ENCODE measurements at places on chromosomes 11 and 22. TPM values are rescaled to one million over a fixed set of nuclear protein-coding genes. Genes with fewer than 3 reads are reported as not detected.

GRCh38 chr22:46478083-46478551, 59.3 kb downstream of the CELSR1 start:
- DNase-seq: no peak

DNA sequence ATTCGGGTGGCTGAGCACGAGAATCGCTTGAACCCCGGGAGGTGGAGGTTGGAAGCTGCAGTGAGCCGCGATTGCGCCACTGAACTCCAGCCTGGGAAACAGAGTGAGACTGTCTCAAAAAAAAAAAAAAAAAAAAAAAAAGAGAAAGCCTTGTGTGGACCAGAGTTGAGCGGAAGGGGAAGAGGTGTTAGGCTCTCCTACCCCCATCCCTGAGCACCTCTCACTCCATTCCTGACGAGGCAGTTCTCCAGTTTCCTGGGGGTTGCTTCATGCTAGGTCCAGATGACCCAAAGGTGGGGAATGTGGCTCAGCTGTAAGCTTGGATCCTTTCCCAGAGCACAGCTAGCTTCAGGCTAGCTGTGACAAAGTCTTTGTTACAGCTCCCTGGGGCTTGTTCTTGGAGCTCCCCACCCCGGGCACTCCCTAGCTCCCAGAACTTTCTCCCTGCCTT, 8.8 kb upstream of the DNAL4 start:
- no peak for DNase-seq

The UBQLN3 gene
- not detected for total RNA-seq

GRCh38 chr22:37180531-37181231, 7.4 kb downstream of the C1QTNF6 start:
- DNase-seq: no peak

DNA sequence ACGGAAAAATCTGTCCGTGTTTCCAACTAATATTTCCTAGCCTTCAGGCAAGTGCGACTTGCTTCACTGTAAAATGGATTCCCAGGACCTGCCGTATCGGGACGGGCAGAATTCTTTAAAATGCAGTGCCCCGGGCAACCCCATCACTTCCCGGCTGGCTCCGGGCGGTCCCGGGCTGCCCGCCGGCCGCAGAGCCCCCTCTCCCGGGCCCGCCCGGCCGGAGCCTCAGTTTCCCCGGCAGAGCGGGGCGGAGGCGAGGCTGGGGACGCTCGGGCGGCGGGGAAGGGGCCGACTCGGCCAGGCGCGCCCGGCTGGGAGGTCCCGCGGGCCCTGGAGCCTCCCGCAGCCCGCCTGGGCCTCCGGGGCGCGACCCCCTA, 84.2 kb upstream of the WNT7B start:
- peak; percentile 5 for DNase-seq

DNA sequence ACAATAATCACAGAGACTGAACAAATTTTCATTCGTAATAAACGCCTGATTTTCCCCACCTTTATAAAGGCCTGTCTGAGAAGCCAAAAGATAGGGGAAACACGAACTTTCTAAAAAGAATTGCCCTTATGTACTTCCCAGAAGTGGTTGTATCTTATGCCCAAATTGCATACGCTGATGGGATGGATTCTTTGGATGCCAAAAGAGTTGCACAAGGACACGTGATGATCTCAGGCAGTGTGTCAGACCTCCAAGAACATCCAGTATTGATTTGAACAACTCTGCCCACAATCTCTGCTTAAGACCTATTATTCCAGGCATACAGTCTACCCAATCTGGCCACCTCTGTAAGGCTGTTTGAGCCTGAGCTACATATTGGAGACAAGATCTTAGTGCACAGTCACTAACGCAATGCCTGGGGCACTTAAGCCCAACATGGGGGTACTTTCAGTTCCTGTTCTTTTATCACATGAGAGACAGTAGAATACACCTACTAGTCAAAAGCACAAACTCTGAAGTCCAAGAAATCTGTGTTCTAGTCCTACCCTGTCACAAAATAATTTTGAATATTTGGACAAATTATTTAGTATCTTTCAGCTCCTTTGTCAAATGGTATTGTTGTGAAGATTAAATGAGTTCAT, 38.9 kb downstream of the OR10A6 start:
- DNase-seq: no peak

- no peak for DNase-seq
Observed at GRCh38 chr11:115083144-115083806, 404.9 kb downstream of the NXPE2 start.

DNA sequence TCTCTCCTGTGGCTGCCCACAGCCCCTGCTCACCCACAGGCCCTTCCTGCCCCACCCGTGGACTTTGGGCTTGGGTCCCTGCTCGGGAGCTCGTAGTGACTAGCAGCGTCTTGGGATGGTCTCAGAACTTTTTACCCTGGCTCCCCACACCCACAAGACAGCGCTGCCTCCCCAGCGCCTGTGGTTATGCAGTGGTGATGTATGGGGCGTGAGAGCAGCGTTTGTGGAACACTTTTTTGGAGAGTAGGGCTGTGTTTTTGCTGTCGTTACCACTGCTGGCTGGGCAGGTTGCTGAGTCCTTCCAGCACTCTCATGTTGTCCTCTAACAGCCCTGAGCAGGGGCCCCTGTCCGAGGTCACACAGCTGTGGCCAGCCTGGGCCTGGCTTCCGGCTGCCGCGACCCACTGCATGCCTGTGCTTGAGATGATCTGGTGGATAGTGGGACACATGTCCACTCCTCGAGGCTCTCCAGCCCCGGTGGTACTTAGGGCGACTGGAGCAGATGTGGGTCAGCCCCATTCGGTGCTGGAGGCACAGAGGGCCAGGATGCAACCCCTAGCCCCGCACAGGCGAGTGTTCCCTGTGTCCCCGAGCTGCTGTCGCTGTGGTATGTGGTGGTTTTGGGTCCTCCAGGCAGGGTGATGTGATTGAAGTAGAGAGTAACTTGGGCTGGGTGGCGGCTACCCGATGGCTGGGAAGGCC, 7.1 kb upstream of the GRAMD4 start:
- no peak for DNase-seq

The STK33 gene
- total RNA-seq: 0.51 TPM

- DNase-seq: peak; percentile 56
Observed at GRCh38 chr11:82818409-82819043, 81.7 kb downstream of the PRCP start.

- DNase-seq: no peak
Observed at GRCh38 chr22:47748271-47748670, 985.8 kb downstream of the TBC1D22A start.

GRCh38 chr22:19799322-19800190, 39.0 kb downstream of the TBX1 start:
- no peak for DNase-seq

The CCDC90B gene
- total RNA-seq: 63.6 TPM

- no peak for DNase-seq
Observed at GRCh38 chr22:46604306-46604690, 15.9 kb upstream of the GRAMD4 start.

The RAB38 gene
- 0.41 TPM for total RNA-seq

- DNase-seq: no peak
Observed at GRCh38 chr11:35847473-35847872, 96.4 kb upstream of the LDLRAD3 start.

- DNase-seq: no peak
Observed at GRCh38 chr11:72703267-72704008, 29.2 kb upstream of the PDE2A start.

The HTR3B gene
- not detected for total RNA-seq

DNA sequence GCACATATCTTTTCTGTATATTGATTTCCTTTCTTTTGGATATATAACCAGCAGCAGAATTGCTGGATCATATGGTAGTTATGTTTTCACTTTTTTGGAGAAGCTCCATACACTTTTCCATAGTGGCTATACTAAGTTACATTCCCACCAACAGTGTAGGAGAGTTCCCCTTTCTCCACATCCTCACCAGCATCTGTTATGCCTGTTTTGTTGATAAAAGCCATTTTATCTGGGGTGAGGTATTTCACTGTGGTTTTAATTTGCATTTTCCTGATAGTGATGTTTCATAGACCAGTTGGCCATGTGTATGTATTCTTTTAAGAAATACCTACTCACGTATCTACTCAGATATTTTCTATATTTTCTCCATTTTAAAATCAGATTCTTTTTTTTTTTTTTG, 419.3 kb upstream of the FAT3 start:
- no peak for DNase-seq

The PLEKHB1 gene
- 12.7 TPM for total RNA-seq

DNA sequence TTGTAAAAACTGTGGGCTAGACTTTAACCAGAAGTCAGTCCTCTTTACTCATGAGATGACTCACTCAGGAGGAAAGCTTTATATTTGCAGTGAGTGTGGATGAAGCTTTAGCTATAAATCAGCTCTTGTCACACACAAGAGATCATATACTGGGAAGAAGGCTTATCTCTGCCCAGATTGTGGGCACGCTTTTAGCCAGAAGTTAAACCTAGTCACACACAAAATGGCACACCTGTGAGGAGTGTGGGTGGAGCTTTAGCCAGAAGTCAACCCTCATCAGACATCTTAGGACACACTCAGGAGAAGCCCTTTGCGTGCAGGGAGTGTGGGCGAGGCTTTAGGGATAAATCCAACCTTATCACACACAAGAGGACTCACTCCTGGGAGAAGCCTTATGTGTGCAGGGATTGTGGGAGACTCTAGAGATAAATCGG, 706.9 kb upstream of the LUZP2 start:
- peak; percentile 38 for DNase-seq

The TMEM191B gene
- 8.6 TPM for total RNA-seq

The OR4C45 gene
- not detected for total RNA-seq

DNA sequence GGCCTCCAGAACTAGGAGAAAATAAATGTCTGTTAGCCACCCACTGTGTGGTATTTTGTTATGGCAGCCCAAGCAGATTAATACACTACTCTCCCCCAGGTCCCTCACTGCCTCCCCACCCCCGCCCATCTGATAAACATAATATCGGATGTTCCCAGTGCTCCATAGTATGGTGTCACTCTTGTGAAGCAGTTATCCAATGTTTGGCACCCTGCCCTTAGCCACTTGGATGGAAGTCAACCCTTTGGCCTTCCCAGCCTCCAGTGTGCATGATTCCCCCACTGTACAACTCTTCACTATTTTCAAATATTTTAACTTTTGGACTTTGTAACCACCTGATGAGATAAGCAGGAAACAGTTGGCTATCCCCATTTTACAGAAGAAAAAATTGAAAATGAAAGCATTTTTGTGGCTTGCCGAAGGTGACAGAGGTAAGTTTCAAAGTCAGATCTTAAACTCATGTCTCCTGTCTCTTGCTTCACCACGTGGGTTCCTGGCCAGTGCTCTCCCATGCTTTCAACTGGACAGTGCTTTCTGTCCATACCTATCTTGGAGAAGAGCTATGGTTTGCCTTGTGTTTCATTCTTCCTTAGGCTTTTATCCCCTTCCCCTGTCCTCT, 53.2 kb downstream of the ALX4 start:
- DNase-seq: no peak

The OR51T1 gene
- total RNA-seq: not detected

DNA sequence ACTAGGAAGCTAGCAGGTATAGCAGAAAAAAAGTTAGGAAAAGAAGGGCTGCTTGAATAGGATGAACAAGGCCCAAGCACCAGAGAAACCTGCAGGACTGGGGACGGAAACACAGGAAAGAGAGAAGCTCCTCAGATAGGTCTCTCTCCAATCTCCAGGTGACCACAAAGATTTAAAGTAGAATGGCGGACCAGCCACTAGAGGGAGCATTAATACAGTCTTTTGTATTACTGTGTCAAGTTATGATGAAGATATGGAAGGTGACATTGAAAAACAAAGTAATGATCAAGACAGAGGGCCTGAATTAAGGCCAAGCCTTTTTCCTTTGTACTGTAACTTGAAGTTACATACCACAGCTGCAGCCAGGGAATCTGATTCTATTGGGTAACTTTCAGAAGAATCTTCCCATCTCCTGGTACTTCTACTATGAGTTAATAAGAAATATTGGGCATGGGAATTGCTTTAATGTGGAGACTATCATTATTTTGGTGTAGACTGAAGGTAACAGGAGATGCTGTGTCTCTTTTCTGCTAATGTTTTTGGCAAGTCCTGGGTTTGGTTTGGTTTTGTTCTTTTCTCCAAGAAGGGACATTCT, 33.8 kb downstream of the OR2AG2 start:
- peak; percentile 64 for DNase-seq

- DNase-seq: no peak
Observed at GRCh38 chr22:37183432-37184379, 4.3 kb downstream of the C1QTNF6 start.

GRCh38 chr11:75173336-75173735, 22.4 kb downstream of the SLCO2B1 start:
- no peak for DNase-seq

GRCh38 chr11:111612224-111612623, 10.0 kb downstream of the SIK2 start:
- DNase-seq: no peak

DNA sequence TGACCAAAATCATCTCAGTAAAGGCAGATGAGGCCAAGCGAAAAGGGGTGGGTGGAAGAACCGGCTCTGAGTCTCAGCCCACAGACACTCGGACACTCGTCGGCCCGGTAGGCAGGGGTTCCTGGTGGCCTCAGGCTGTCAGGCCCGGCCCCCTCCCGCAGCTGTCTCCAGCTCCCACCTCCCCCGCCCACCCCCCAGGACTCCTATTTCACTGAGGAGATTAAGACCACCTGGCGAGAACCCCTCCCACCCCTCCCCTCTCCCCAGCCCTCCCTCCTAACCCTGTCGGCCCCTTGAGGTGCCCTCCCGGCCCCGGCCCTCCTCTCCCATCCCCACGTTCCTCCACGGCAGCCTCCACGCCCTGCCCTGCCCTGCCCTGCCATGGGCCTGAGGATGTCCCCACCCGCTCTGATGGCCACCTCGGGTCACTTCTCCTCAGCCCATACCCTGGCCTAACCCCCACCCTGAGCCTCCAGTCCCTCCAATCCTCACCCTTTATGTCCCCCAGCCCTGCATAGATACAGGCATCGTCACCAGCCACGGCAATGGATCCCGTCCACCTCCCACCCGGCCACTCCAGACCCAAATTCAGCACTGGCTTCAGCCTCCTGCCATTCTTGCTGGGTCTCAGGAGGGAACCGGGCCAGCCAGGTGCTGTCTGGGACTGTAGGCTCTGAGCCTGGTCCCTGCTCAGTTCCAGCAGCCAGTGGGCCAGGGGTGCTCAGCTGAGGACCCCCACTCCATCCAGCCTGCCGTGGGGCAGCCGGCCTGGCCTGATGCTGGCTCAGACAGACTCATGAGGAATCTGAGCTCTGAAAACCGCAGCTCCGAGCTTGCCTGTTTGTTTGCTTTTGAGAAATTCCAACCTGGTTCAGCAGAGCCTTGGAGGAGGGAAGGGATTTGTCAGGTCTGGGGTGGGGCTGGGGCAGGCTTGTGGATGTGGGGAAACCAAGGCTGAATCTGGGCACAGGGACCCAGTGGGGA, 9.8 kb upstream of the TBX1 start:
- peak; percentile 49 for DNase-seq

The MS4A8 gene
- not detected for total RNA-seq

The CHRM1 gene
- not detected for total RNA-seq

- no peak for DNase-seq
Observed at GRCh38 chr11:6667733-6668374, 12.2 kb upstream of the DCHS1 start.

The NAT10 gene
- total RNA-seq: 91.4 TPM

DNA sequence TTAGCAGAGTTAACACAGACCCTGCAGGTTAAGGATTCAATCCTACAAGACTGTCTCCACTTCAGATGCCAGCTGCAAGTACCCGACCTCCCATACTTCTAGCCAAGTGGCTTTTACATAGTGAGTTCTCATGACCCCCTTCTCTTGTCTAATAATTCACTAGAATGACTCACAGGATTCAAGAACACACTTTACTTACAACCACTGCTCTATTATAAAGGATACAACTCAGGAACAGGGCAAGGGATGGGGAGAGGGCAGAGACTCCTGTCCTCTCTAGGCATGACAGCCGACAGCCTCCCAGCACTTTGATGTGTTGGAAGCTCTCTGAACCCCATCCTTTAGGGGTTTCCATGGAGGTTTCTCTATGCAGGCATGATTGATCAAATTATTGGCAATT, 60.0 kb downstream of the MYO18B start:
- DNase-seq: no peak

- DNase-seq: peak; percentile 55
Observed at GRCh38 chr11:16606784-16607674, 131.4 kb upstream of the C11orf58 start.

Data from Caco-2 (cell line).